Anterior cingulate cortex (tissue), 58 donors: ENCODE measurements at places on chromosomes 1 and 21.

DNA sequence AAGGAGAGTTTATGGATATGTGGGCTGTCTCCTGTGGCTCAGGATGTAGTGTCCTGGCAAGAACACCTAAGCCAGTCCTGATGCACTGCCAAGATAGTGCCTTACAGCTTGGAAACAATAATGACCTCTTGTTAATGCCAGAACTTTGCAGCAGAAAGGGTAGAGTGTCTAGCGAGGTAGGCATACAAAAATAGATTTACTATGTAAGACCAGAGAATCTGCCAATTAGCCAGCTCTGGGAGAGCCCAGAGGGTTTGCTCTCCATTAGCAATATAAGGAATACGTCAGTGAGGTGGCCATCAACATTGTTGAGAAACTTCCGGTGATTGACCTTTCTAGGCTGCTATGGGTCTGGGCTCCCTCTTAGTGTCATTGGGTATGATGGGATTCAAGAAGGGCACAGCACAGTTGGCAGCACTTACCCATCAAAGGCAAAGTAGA, 178.5 kb upstream of the GALNT2 start:
- no peak for DNase-seq

DNA sequence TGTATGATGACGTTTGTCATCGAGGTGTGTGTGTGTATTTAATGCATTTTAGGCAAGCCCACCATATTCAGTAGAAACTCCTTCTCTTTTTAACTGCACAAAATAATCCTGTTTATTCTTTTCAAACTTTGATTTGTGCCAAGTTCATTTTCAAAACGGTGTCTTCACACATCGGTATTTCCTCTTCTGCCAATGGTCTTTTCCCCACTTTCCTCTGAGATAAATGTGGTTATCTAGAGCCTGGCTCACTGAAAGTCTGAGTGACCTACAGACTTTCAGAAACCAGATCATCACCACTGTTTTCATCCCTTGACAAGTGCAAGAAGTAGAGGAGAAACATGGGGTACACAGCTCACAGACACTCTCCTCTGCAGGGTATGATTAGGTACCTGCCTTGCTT, 69.4 kb downstream of the GPATCH2 start:
- DNase-seq = no peak

DNA sequence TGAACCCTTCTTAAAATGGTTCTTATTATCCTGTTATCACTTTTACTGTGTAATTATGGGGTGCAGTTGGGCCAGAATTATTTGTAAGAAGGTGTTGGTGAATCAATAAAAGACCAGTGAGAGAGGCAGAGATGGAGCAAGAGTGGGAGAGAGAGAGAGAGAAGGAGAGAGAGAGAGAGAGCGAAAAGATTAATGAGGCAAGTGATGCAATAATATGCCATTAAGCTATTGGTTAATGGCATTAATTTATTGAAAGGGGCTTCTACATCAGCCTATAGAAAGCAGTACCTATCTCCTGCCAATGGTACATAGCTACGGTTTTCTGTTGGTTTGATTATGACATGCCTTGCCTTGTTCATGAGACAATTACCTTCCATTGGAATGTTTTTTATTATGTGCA, 388.7 kb downstream of the RPS6KC1 start:
- DNase-seq = no peak

- DNase-seq = no peak
These were observed 43.0 kb downstream of the JAK1 start for GRCh38 chr1:64923294-64923718.

- DNase-seq = no peak
These were observed 5.1 kb upstream of the FOXJ3 start for GRCh38 chr1:42340093-42340492.

DNA sequence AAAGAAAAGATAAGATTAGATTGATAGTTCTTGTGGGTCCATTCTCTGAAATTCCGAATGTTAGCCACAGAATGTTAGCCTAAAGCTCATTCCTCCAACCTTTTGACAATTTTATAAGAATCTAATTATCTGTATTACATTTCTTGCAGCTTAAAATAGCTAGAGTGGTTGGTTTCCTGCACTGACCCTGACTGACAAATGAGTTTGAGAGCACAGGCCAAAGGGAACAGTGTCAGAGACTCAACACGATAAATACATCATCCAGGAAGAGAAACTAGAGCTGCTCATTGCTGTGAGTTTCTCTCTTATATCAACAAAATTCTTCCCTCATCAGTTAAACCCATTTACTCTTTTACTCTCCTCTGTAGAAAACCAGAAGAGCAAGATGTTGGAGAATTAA, 82.1 kb upstream of the PPM1J start:
- DNase-seq = no peak

DNA sequence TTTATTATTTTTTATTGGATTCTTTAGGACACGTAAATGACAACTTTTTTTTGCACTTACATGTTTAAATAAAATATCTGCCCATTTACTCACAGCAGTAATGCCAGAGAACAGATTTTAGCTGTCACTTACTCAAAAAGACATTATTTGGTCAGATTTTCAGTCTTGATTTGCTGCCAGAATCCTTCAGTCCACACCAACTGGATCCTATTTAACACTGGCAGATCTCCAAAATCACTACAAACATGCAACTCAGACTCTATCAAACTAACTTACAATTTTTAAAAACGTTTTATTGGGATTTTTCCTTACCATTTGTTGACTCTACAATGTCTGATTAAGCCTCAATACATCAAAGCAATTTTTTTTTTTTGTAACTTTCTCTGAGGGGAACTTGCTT, 11.1 kb downstream of the ATP6V1G3 start:
- DNase-seq = no peak

- no peak for DNase-seq
These were observed 34.8 kb downstream of the ACTL8 start for GRCh38 chr1:17789926-17790325.

GRCh38 chr1:214550857-214551435, 456 bp downstream of the PTPN14 start:
- peak; percentile 36 for DNase-seq

GRCh38 chr1:14598498-14599182, at the start of gene KAZN:
TSS of gene KAZN (plus strand) at chr1:14598685.
- DNase-seq = peak; percentile 31

DNA sequence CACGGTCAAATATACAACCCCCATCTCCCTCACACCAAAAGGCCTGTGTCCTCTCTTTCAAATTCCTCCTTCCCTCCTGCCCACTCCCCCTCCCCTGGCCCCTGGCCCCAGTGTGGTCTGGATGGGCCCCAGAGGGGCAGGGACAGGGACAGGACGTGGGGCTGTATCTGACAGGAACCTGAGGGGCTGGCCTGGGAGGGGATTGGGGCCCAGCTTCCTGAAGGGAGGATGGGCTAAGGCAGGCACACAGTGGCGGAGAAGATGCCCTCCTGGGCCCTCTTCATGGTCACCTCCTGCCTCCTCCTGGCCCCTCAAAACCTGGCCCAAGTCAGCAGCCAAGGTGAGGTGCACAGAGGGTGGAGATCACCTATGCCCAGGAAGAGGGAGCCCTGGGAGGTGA, at the start of gene MPL:
TSS of gene MPL (plus strand) at position 231 of the 400 bp plus-strand sequence. CDS start at position 262, 31 bp downstream.
- DNase-seq = no peak

DNA sequence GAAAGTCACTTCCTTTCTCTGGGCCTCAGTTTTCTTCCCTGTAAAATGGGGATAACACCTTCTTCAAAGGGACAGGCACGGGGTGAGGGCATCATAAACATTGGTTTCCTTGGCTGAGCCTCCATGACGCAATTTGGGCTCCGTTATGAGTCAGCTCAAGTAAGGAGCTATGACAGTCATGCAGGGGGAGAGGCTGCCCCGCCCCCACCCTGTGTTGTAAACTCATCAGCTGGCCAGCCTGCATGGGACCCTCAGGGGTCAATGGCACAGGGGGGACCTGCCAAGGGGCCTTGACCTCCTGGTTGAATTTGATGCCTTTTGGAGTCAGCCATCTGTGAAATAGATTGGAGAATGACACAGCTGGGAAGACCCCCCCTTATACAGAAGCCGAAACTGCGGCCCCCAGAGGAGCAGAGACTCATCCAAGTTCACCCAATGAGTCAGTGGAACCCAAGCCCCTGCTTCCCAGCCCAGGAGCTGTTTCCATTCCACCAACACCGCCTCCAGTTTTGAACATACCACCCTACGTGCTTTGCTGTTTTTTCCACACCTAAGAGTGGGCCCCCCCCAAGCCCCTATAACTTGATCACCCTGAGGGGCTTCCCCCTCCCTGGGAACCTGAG, 36.8 kb upstream of the RUNX3 start:
- no peak for DNase-seq

- no peak for DNase-seq
These were observed 31.8 kb downstream of the FBXO2 start for GRCh38 chr1:11622398-11622797.

DNA sequence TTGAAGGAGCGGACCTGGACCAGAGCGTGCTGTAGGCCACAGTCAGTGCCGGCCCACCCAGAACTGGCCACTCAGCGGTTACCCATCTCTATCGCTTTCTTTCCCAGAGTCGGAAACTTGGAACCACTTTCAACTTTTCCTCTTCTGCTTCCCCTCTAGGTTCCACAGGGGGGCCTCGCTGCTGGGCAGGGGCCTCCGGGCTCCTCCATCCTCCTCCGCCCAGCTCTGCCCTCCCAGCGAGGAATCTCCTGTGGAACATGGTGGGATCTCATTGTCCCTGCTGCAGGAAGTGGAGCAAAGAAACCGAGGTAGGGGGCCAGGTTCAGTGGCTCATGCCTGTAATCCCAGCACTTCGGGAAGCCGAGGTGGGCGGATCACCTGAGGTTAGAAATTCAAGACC, 139.2 kb downstream of the ETS2 start:
- no peak for DNase-seq

DNA sequence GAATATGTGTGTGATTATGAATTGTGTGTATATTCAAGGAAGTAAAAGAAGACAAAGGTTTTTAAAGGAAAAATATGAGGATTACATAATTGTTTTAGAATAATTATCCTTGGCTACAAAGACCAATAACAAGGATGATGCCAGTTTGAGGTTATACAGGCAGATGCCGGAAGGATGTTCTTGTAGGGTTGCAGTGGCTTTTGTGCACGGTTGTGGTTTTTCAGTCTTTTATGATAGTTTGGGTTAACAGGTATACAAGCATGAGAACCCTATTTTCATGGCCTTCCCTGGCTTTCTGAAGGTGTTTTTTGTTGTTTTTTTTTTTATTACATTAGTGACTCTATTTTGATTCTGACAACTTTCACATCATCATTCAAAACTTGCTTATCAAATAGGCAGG, 4.9 kb downstream of the CR2 start:
- no peak for DNase-seq

GRCh38 chr1:113800487-113800886, 11.8 kb downstream of the RSBN1 start:
- no peak for DNase-seq

DNA sequence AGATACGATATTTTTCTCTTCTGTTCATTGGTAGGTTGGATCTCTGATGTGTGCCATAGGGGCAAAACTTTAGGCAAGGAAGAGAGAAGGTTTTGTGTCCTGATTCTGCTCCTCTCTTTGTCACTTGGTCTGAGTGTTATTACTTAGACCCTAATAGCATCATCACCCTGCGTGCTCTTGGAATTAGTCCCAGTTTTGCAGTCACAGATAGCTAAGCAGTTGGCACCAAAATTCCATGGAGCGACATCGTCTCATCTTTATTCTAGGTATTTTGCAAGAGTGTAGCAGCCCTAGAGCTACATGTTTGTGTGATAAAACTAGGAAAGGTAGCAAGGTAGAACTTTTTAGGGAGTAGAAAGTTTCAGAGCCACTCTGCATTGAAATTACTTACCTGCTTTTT, 23.8 kb downstream of the PIP5K1A start:
- no peak for DNase-seq

GRCh38 chr1:86455073-86455472, 13.7 kb upstream of the CLCA1 start:
- DNase-seq = no peak

DNA sequence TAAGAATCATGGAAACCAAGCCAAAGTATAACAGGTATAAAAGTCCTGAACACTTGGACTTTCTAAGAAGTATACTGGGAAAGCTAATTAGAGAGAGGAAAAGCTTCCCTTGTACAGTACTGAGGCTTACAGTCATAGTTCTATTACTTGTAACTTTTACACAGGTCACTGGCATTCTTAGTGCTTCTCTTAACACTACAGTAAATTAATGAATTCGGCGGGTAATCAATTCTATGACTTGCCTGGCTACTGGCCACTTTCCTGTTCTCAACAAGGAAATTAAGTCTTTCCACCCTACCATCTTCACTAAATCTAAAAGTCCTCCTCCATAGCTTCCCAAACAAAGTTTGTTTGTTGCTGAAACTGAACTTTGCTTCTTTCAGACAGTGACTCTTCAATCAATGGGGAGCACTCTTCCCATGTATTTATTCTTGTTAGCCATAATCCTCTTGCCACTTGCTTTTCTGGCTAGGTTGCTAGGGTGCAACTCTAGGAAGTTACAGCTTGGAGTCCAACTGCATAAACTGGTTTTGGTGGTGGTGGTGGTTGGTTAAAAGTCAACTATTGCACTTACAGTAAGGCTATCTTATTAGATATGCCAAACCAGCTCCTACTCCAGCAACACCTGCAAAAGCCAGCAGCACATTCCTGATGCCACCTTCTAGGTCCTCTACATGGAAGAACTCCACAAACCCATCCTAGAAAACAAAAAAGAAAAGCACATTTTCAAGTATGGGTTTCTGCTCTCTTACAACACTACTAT, 2.4 kb downstream of the MCL1 start:
- DNase-seq = no peak

- DNase-seq = no peak
These were observed 71.6 kb downstream of the PLEKHA6 start for GRCh38 chr1:204288021-204288588.

DNA sequence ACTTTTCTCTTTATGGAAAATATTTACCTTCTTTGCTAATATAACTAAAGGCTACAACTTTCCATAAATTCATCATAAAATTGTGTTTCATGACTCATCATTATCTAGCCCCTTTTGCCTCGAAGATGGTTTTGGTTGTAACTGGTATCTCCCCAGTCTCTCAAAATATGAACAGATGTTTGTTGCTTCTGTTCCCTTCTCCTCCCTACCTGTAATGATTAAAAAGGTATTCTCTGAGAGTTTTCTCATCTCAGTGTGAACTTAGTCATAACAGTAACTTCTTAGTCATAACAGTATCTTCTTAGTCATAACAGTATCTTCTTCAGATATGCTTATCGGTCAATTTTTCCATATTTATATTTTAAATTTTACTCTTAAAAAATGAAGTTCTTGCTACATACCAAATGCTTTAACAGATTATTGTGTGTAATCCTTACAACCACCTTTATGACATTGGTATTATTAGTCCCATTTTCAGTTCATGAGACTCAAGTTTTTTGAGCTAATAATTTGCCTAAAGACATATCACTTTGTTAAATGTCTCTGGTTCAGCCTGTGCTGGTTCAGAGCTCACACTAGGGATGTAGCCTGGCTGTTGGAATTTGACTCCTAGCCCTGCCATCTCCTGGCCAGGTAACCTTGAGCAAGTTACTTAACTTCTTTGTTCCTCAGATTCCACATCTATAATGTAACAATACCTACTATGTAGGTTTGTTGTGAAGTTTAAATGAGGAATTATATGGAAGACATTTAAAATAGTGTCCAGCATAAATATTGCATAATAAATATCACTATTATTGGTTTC, 32.6 kb downstream of the ATP1B1 start:
- no peak for DNase-seq

GRCh38 chr1:8379513-8380186, 61.7 kb downstream of the SLC45A1 start:
- no peak for DNase-seq
